ENCODE measurements at places on chromosomes 7 and 10.
A peak's percentile ranks its signal among the peaks of the same experiment; 100 is the strongest.

DNA sequence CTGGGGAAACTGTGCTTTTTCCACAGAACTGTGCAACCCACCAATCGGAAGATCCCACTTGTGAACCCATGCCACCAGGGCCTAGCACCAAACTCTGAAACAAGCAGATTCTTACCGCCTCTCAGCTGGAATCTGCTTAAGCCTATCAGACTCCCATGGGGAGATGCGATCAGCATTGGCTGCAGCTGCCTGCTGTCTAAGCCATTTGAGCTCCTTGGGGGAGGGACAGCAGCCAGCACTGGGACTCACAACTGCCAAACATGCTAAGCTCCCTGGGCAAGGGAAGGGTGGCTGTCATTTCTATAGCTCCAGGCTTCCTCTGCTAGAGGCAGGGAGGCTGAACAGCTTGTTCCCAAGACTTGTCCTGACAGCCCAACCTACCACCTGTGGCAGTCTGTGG is 283.8 kb downstream of the CDK14 start:
- no peak for DNase-seq

DNA sequence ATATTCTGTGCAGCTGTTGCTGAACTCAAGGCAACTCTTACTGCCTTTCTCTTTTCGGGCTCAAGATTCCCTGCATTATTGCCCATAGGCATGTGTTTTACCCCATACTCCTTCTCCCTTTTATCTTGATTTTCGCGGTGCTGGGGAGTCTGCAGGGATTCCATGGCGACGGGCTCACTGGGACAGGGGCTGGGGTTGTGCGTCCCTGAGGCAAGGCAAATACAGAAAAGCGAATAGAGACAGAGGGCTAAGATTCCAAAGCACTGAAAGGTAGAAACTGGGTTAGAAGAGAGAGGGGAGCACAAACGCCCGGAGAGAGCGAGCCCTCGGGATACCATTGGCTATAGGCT is 519 bp upstream of the RPP38 start:
- DNase-seq, result no peak

- no peak for DNase-seq
These were observed 115.3 kb downstream of the ST7 start for GRCh38 chr7:117068511-117069145.

GRCh38 chr10:72250666-72251065 is 23.1 kb upstream of the DDIT4 start:
- DNase-seq, result peak; percentile 76

- DNase-seq, result peak; percentile 1
These were observed 232.2 kb downstream of the DYNC1I1 start for GRCh38 chr7:96004578-96004977.

- no peak for DNase-seq
These were observed 72.8 kb downstream of the C10orf105 start for GRCh38 chr10:71646592-71647292.

DNA sequence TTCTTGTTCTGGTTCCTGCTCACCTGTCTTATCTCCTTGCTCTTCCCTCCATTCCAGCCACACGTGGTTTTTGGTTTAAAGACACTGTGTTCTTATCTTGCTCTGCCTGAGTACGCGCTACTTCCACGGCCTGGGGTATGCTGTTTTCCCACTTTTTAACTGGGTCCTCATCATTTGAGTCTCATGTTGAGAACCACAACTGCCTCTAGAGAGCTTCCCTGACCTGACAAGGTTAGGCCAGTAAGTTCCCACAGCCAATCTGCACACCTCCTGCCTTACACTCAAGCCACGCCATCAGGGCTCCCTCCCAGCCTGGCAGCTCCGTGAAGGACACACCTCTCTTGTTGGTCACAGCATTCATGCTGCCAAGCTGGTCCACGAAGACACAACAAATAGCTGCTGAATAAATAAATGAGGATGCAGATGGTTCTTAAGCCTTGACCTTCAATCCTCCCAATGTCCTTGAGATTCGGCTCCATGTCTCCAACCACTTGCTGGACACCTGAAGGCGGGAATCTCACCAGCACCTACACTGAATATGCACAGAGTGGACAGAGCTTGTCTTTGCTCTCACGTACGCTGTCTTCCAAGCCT is 201.7 kb upstream of the KLF14 start:
- DNase-seq, result no peak

- peak; percentile 24 for DNase-seq
These were observed 76.7 kb downstream of the ETV1 start for GRCh38 chr7:13912715-13913278.

DNA sequence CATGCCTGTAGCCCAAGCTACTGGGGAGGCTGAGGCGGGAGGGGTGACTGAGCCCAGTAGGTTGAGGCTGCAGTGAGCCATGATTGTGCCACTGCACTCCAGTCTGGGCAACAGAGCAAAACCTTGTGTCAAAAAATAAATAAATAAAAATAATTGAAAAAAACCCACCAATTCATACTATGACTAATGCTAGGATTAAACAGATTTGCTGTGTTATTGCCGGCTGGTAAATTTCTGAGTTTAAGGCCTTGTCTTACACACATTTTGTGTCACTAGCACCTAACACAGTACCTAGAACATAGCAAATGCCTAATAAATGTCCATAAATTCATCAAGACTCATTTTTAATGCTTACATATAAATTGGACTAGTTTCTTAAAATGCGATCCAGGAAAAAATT is 8.7 kb downstream of the ESYT2 start:
- DNase-seq, result no peak

- DNase-seq, result no peak
These were observed 6.8 kb downstream of the FFAR4 start for GRCh38 chr10:93573051-93573909.

DNA sequence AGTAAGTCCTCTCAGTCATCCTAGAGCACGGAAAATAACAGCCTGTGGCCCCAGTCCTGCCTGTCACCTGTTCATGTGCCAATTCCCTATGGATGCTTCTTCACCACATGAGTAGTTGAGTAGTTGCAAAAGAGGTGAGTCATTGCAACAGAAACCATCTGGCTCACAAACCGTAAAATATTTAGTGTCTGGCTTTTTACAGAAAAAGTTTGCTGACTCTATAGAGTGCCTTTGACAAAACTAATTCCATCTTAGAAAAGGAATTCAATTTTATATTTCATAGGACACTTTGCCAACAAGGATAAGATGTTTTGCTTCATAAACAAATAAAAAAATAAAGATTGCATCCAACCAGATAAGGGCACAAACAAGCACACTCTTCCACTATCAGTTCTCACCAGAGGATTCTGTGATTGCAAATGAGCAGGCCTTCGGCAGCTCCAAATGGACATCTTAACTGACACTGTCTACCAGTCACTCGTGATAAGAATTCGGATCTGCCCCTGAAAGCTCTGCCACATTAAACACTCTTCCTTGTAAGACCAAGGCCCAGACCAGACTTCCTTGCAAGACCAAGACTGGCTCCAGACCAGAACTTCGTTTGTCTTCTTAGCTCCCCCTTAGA is 242.7 kb upstream of the SEMA3C start:
- peak; percentile 93 for DNase-seq

GRCh38 chr7:24920451-24921361 is 59.3 kb downstream of the OSBPL3 start:
- no peak for DNase-seq

- no peak for DNase-seq
These were observed 207.6 kb upstream of the ZNF32 start for GRCh38 chr10:43856299-43856698.

DNA sequence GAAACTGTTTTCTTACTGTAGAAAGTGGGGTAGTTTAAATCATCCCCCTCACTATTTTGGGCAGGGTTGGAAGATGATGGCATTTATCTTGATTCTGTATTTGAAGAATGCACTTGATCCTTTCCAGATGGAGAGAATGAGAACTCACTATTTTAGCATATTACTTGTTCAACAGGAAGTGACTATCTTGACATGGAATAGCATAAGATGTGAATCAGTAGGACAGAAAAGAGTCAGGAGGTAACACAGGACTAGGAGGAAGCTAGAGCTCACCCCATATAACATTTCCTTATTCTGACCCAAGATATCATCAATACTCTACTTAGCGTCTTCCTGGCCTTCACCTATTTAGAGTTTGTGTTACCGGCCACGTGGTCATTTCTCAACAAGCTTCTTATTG is 400.2 kb downstream of the PHTF2 start:
- no peak for DNase-seq

GRCh38 chr7:4753598-4754432 is 21.6 kb upstream of the AP5Z1 start:
- DNase-seq, result no peak

GRCh38 chr7:118214051-118214832 is 10.3 kb upstream of the ANKRD7 start:
- DNase-seq, result peak; percentile 64

DNA sequence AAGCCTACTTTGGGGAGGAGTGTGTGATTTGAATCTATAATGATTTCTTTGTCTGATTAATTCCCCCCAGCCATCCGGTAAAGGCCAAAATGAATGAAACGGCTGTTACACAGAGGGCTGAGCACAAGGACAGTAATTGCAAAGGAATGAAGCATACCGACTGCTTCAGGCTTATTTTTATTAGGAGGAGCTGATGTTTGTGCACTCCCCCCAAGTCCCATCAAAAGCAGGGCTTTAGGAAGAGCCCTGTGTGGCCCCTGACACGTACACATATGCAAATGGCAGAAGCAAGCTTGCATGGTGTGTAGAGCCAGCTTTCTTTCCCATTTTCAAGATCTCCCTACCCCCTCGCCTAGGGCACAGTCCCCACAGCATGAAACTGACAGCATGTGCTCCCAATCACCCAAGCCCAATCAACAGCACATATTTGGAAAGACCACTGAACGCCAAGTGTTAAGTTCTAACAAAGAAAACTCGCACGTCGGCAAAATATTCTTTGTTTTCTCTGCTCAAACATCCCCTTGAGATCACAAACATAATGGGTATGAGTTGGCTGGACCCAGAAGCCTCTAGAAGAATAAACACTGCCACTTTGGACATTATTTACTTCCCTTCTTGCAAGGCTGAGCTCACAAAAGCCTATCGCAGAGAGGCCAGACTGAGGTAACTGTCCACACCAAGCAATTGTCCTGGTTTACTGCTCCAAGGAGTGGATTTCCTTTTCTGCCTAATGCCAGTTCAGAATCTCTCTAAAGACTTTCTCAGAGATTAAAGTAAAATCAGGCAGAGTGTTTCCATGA is 143.0 kb downstream of the CUBN start:
- DNase-seq, result peak; percentile 85

GRCh38 chr10:114492351-114493037 is 88.2 kb upstream of the AFAP1L2 start:
- DNase-seq, result no peak

- DNase-seq, result no peak
These were observed 83.1 kb downstream of the CPVL start for GRCh38 chr7:29063236-29063635.

GRCh38 chr7:5457245-5457735 is 33.7 kb upstream of the TNRC18 start:
- no peak for DNase-seq

GRCh38 chr10:130745821-130746220 is 565.7 kb downstream of the TCERG1L start:
- DNase-seq, result no peak

GRCh38 chr10:86673216-86673826 is 5.0 kb downstream of the LDB3 start:
- DNase-seq, result no peak

DNA sequence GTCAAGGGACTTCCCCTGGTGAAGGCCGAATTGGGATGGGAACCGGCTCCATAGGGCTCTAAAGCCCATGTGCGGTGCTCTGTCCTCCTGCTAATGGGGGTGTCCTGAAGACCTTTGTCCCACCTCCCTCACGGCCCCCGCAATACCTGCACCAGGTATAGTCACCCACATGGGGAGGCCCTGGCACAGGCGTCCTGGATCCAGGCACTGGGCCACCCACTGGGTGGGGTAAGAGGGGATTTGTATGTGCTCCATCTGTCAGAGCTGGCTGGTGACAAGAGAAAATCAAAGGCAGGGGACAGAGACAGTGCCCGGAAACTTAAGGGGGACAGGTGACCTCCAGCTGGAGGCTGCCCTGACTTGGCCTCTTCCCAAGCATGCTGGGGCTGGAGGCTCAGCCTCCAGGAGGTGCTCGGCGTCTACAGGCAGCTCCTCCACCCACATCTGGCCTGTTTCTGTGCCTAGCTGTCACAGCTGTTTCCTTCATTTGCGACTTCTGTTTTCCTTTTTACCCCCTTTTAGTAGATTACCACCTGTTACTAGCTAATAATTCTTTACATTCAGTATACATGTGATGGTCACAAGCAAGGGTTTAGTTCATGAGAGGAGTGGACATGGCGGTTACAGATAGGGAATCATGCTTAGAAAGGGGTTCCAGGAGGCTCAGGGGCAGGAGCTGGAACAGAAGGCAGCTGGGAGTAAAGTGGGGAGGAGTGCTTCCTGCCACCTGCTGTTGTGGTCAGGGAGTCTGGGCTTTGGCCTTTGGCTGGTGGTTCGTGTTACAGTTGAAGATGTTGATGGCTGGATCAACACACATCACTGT is 2.3 kb upstream of the CUZD1 start:
- no peak for DNase-seq

DNA sequence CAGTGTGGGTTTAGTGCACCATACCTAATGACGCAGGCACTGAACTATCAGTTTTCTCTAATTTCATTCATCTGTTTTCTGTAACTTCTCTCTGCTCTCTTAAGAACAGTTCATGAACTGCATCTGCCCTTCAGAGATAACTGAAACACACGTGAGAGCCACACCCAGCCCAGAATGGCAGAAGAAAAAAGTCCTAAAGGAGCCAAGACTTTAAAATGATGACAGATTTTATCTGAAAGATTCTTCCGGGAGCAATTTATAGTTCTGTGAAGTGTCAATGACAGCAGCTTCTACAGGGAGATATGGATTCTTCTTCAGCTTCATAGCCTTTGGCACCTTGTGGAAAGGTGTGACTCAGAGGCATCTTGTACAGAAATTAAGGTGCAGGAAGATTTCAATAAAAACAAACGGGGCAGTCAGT is 211.5 kb upstream of the SLC26A5 start:
- no peak for DNase-seq

DNA sequence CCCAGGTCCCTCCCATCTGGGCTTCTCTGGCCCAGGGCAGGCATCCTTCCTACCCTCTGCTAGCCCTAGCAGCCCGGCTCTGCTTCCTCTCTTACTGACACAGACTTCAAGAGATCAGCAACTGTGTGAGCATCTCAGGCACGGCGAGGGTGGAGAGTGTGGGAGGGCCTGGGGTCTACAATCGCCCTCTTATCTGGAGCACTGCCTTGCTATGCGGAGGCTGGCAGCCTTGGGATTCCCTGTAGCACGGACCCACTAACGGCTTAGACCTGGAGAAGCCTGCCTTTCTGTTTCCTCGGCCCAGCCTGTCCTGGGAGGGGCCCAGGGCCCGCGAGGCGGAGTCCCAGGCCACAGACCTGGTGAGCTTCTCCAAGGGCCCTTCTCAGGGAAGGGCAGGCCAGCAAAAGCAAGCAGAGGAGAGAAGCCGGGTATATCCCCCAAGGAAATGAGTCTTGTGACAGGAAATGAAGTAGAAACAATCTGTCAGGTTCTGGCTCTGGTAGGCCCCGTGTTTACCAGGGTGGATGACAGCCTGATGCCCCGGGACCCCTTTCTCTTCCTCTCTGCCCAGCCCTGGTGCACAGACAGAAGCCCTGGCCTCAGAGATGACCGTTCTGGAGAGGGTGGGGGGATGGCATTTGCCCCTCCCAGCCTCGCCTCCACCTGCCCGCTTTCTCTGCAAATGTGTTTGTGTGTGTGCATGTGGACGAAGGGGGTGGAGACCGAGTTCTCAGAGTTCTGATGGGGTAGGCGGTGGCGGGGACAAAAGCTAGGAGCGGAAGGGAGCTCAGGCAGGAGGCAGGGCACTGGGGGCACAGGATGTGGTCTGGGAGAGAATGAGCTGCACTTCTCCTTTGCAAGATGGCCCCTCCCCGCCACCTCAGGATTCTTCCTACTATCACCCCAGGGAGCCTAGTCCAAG is 2.5 kb downstream of the LRCH4 start:
- no peak for DNase-seq

All from astrocyte of the cerebellum (primary cell).